ENCODE measurements at places on chromosomes 2 and 18. TPM values are rescaled to one million over a fixed set of nuclear protein-coding genes. Genes with fewer than 3 reads are reported as not detected.
A peak's percentile ranks its signal among the peaks of the same experiment; 100 is the strongest.

DNA sequence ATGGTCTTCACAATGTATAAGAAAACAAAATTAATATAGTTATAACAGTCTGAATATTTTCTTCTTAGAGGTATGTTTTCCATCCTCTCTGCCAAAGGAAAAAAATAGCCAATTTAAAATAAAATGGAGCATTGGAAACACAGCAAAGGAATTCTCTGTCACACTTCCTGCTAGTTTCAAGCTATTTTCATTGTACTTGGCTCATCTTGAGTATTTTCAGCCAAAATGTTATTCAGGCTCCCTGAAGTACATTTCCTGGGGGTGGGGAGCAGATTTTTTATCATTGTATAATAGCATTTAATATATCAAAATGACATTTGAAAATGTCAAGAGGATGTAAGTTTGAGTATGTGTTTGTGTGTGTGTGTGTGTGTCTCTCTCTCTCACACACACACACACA lies 463.6 kb upstream of the REG3G start:
- no peak overlapping the region for H3K27ac ChIP-seq
- no peaks in the 10 kb centered on the region for H3K36me3 ChIP-seq
- H3K27me3 ChIP-seq, result no peaks in the 10 kb centered on the region
- no peak overlapping the region for H3K4me3 ChIP-seq

DNA sequence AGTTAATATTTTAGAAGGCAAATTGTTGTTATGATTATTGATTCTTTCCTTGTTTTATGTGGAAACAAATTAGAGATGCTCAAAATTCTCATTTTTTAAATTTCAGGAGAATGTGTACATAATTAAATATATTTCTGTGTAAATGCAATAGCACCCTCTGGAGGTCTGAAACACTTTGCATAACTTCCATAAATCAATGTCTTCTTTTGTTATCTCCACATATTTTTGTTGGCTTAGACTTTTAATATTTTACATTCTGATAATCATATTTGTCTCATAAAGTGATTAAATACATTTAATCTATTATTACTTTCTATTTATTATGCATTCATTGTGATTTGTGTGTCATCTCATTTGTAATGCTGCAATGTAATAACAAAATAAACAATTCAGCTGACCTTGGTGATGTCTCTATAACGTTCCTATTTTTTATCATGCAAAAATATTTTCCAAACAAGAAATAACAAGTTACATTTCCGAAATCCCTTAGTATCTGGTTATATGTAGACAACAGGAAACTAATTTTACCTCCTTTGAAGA lies 201.8 kb upstream of the GALNT5 start:
- DNase-seq, result peak; percentile 11
- no peaks in the 10 kb centered on the region for H3K36me3 ChIP-seq
- peaks cover 64% of the 10 kb centered on the region for H3K4me1 ChIP-seq
- no peaks in the 10 kb centered on the region for H3K27me3 ChIP-seq

- peak overlapping the region; percentile 29 for H3K4me3 ChIP-seq
- no peak overlapping the region for H3K27ac ChIP-seq
- no peaks in the 10 kb centered on the region for H3K27me3 ChIP-seq
- H3K4me1 ChIP-seq, result peaks cover 81% of the 10 kb centered on the region
Measured at GRCh38 chr2:145090841-145091761, 571.2 kb upstream of the ZEB2 start.

DNA sequence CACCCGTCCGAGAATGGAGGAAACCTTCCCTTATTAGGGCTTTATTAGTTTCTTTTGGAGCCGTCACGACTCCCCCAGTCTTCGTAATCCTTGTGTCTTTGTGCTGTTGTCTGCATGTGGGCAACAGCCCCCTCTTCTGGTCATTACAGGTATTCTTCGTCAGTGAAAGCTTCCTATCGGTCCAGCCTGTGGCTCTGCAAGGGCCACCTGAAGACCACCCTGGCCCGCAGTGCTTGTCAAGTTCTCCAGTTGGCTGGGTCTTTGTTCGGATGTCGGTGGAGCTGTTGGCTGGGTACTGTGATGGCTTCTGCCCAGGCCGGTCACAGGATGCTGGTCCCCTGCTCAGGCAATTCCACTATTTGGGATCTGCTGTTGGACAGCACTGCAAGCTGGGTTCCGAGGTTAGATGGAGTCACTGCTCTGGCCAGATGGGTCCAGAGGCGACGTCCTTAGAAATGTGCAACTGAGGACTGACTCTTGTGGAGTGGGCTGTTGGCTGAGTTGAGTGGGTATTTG lies 19.2 kb downstream of the E2F6 start:
- H3K4me3 ChIP-seq, result no peak overlapping the region
- DNase-seq, result peak; percentile 54
- H3K36me3 ChIP-seq, result peaks cover 22% of the 10 kb centered on the region
- H3K27me3 ChIP-seq, result no peaks in the 10 kb centered on the region
- H3K27ac ChIP-seq, result no peak overlapping the region

The ANO7 gene
- total RNA-seq, result 1.3 TPM

DNA sequence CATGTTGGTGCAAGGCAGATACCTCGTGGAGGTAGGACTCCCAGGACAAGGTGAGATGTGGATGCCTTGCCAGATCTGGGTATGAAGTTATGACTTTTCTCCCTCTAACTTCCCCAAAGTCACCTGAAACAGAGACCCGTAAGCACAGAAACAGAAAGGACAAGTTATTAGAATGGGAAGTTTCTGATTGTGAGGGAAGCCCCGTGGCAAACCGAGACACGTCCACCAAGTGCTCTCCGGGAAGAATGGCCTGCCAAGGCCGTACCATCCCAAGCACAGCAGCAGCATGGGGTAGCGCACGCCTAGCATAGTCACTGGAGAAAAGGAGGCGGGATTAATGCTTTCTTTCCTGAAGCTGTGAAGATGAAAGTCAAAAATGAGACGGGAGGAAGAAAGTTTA lies 110.6 kb downstream of the ZNF532 start:
- H3K36me3 ChIP-seq, result peaks cover 25% of the 10 kb centered on the region
- DNase-seq, result no peak
- H3K27me3 ChIP-seq, result peaks cover 3% of the 10 kb centered on the region
- peaks cover 27% of the 10 kb centered on the region for H3K4me1 ChIP-seq
- peak overlapping the region; percentile 50 for H3K27ac ChIP-seq

Measured in HFFc6 (cell line).